Femur (tissue), 1 donor: ENCODE measurements at places on chromosomes 5 and 9.

GRCh38 chr9:130197888-130198287 is 25.7 kb downstream of the NCS1 start:
- DNase-seq, result no peak

GRCh38 chr5:176619569-176620332 is 9.8 kb upstream of the GPRIN1 start:
- no peak for DNase-seq

DNA sequence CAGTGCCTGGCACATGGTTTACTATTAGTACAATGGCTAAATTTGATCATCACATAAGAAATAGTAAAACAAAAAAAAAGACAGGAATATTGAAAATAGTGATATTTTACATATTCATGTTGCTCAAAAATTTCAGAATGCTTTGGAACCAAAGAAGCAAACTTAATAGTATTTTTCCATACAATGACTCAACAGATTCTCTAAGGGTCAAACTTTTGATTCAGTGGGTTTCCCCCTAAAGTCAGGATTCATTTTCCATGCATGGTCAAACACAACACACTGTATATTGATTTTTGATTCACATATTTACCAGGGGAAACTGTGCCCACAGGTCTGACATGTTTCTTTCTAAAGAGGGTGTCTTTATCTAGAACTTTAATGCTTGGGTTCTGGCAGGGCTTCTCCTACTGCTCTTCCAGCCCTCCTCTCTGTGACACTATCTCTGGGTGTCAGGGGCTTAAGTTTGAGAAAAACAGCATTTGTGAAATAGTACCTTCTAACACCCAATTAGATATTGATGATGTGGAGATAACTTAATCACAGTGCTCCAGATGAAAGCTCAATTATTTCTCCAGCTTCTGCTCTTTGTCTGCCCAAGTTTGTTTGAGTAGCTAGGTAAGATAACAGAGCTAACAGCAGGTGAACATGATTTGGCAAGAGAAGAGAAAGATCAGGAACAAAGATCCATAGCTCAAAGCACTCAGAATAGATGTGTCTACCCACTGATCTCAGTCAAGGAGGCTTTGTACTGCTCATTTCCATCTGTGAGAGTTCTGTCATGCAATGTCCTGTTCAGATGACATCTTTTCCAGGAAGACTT is 35.5 kb upstream of the ELL2 start:
- no peak for DNase-seq

GRCh38 chr5:146428658-146429057 is 18.5 kb upstream of the TCERG1 start:
- DNase-seq, result no peak

GRCh38 chr5:170843870-170844269 is 17.9 kb upstream of the RANBP17 start:
- no peak for DNase-seq
